T-cell (primary cell): ENCODE measurements at places on chromosomes 12 and 14.

GRCh38 chr12:109310247-109311125 lies 1.4 kb upstream of the FOXN4 start:
- DNase-seq, result peak; percentile 3

- no peak for DNase-seq
Measured at GRCh38 chr12:57118711-57119271, 7.6 kb upstream of the STAT6 start.

DNA sequence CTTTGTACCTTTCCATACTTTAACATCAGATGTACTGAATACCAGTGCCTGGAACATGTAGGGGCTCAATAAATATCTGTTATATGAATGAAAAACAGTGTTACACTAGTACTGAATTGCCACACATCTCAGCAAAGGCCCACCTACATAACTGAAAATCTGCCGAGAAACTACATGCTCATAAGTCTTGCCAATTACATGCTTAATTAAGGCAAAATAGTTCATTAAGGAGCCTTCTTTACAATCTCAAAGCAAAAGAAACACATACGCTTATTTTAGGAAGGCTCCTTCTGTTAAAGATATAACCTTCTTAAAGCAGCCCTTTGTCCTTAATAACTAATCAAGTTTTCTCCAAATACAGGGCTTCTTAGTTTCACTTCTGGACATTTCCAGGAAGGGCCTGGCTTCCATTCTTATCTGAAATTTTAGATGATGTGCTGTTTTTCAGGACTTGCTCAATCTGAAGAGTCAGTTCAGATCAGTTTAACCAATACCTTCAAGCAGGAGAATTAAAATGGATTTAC lies 11.5 kb downstream of the LIMA1 start:
- DNase-seq, result no peak

DNA sequence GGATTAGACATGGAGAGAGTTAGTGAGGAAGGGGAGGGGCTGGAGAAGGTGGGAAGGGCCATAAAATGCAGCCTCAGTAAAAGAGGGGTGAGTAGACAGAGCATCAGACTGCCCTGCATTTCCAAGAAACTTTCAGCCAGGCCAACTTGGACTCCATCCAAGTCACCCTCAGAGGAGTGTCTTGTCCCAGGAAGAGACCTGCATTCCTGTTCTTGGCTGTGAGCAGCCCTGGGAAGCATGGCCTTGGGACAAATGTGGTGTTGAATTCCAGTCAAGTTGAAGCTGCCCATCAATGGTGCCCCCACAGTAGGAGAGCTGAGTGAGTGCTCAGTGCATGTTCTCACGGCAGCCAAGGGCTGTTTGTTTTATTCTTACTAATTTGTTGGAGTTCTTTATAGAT lies 35.0 kb upstream of the TUNAR start:
- DNase-seq, result no peak

- no peak for DNase-seq
Measured at GRCh38 chr14:92960706-92961566, 38.0 kb downstream of the CHGA start.

- no peak for DNase-seq
Measured at GRCh38 chr12:5921027-5921909, 23.8 kb downstream of the ANO2 start.

- no peak for DNase-seq
Measured at GRCh38 chr12:108311605-108312004, 27.5 kb downstream of the CMKLR1 start.

- no peak for DNase-seq
Measured at GRCh38 chr12:9740106-9740750, 7.3 kb upstream of the CLECL1 start.

DNA sequence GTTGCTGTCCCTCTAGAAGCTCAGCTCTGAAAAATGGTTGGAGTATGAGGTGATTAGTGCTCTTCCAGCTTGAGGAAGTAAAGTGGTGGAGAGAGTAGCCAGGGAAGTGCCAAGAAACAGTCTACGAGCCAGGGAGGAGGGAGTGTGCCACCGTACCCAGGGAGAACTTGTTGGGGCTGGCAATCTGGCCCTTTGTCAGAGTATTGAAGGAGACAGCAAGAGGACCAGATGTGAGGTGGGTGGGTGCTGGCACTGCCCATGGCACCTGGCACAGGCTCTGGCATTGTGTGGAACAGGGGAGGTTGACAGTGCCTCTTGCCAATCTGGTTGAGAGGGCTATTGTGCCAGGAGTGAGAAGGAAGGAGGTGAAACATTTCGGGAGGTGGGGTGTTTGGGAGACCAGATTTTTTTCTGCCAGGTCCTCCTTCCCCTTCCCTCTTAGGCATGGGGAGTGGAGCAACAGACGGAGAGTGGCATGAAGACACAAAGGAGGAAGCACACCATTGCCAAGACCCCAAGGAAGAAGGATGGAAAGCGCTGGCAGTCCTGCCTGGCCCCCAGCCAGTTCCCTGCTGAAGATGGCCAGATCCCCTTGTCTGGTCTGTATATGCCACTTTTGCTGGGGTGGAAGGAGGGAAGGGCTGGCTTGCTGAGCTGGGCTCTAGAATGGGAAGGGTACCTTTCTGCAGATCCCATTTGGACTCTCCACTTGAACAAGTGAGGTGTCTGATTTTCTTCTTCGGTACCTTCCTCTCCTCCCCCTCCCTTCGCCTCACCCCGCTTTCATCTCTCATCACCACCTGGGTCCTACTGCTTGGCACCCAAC lies 37.5 kb downstream of the ZFHX2 start:
- no peak for DNase-seq

- no peak for DNase-seq
Measured at GRCh38 chr12:68446901-68447796, 115.0 kb upstream of the MDM1 start.

- no peak for DNase-seq
Measured at GRCh38 chr14:93331002-93331727, 1.7 kb downstream of the BTBD7 start.

GRCh38 chr14:77511486-77512162 lies 13.0 kb upstream of the ISM2 start:
- no peak for DNase-seq

GRCh38 chr12:11826574-11826973 lies 177.1 kb downstream of the ETV6 start:
- no peak for DNase-seq

- no peak for DNase-seq
Measured at GRCh38 chr12:587132-588023, 75.9 kb downstream of the NINJ2 start.
